ENCODE measurements at places on chromosomes 5 and 9.

- no peak for DNase-seq
Observed at GRCh38 chr9:138015021-138015829, 137.6 kb downstream of the CACNA1B start.

GRCh38 chr5:133387091-133387490, 225.2 kb downstream of the FSTL4 start:
- no peak for DNase-seq

GRCh38 chr5:134451936-134452505, 40.3 kb upstream of the CDKN2AIPNL start:
- peak; percentile 45 for DNase-seq

DNA sequence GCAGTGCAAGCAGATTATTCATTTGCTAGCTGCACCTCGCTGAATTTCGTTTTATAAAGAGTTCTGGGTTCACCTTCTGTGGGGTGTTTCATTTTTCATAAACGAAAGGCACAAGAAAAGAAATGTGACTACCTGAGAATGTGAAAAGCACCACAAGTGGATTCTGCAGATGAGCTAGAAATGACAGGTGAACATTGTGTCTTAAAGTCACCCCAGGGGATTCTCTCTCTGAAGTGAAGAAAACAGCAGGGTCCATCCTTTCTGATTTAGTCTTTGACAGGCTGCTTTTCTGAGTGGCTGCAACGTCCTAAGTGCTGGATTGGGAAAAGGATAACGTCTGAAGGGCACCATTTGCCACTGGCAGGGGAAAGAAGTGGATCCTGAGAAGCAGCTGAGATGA, 469.3 kb downstream of the SPATA31D1 start:
- no peak for DNase-seq

DNA sequence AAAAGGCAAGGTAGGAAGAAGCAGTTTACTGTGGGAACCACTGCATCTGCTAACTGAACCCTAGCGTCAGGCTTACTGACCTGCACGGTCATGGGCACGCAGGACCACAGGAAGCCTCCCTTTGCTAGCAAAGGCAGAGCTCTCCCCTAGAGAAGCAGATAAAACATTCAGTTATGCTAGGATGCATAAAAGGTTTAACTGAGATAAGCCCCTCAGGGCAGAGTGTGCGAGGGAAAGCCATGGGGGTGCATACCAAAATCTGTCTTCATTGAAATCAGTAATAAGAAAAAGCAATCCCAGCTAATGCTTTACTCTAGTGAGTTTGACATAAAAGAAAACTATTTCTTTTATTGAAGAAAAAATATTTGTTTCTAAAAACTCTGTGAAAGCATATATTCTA, 2403.7 kb upstream of the C9orf72 start:
- DNase-seq: no peak

DNA sequence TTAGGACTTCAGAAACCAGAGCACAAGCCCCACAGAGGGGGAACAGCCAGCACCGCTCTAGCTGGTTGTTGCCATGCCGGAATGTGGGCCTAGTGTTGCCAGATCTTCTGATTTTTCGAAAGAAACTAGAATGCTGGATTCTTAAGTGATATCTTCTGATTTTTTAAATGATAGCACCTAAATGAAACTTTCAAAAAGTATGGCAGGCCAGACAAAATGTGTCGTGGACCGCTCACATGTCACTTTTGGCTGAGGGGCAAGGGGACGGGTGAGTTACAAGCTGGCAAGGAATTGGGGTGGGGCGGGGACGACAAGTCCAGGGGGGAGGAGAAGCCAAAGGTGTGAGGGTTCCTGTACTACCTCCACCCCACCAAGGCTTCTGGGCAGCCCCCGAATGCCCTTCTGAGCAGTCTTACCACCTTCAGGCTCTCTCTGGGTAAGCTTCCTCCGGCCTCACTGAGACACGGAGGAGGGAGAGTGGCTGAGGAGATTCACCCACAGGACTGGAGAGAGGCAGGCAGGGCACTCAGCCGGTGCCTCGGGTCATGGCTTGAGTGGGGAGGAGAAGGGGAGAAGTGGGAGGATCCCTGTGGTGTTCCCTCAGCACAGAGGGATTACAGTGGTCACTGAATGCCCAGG, 10.3 kb downstream of the B4GALT7 start:
- no peak for DNase-seq

DNA sequence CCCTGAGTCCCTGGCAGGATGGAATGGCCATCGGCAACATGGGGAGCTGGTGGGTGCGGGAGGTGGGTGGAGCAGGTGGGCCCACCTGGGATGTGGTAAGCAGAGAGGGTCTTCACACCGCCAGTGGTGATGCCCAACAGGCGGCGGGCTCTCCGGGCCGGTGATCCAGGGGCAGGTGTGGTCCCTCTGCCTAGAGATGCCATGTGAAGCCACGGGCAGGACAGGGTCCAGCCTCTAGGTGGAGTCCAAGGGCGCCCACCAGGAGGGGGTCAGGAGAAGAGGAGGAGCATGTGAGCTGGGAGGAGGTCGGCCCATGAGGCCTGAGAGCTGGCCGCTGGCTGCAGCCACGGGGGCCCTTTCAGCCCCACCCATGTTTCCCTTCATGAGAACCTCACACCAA, 221.1 kb downstream of the FANCC start:
- no peak for DNase-seq

DNA sequence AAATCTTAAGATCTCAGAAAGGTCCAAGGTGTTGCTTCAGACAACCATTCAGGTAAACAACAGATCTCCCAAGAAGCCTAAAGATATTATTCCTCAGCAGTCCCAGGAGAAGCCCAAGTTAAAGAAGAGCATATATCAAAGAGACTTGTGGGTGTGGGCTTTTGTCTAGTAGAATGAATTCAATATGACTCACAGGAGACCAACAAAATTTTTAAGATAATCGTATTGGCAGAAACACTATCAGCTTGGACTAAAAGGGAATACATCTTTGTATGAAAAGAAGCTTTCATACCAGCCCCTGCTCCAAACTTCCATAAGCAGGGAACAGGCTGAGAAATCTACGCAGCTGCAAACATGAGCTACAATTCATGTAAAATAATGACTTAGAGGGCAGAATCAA, 10.2 kb downstream of the CTNNAL1 start:
- no peak for DNase-seq

- DNase-seq: no peak
Observed at GRCh38 chr5:11496137-11496719, 408.0 kb downstream of the CTNND2 start.

GRCh38 chr9:95105519-95106287, 211.8 kb downstream of the FANCC start:
- DNase-seq: no peak

- DNase-seq: no peak
Observed at GRCh38 chr5:178769617-178770260, 39.3 kb upstream of the ZNF354A start.

- DNase-seq: no peak
Observed at GRCh38 chr5:156328766-156329165, 1.8 kb downstream of the SGCD start.

DNA sequence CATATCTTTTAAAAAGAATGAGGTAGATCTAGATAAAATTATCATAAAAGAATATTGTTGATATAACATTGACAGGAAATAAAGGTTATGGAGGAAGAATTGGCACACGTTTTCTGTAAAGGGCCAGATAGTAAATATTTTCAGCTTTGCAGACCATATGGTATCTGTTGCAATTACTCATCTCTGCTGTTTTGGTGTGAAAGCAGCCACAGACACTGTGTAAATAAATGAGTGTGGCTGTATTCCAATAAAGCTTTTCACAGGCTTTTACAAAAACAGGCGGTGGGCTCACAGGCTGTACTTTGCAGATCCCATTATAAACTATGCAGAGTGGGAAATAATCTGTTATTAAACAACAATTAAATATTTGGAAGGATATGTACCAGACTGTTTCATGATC, 87.4 kb downstream of the SGCD start:
- no peak for DNase-seq

DNA sequence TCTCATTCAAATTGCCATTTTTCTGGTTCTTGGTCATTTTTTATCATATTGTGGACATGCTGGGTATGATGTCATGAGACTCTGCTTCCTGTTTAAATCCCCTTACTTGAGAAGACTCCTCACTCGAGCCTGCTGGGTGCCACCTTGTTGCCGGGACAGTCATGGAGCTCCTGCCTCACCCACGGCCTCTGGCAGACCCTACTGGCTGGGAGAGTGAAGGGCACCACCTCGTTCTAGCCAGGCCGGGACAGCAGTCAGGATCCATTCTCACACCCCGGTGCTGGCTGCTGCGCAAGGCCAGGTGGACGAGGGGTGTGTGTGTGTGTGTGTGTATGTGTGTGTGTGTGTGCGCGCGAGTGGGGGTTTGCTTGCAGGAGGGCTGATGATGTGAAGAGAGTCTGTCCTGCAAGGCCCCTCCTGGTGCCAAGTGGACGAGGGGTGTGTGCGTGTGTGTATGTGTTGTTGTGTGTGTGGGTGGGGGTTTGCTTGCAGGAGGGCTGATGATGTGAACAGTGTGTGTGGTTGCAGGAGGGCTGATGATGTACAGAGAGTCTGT, 4.4 kb downstream of the CEP72 start:
- DNase-seq: no peak

DNA sequence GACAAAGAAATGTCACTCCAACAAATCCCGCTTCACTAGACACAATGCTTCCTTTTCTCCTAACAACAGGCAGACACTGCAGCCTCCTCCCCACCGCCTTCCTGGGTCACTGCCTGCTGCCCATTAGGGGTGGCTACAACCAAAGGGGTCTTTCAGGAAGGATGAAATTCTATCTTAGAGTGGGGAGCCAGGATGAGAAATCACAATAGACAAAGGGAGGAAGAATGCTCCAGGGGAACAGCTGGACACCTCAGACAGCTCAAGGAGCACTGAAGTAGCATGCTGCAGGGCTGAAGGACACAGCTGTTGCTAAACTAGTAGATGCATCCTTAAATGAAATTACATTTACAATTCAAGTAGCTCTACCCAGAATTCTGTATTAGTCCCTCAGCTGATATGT, 54.2 kb downstream of the PRELID2 start:
- DNase-seq: no peak

- DNase-seq: no peak
Observed at GRCh38 chr5:35668319-35668718, 50.7 kb downstream of the SPEF2 start.

- DNase-seq: no peak
Observed at GRCh38 chr5:138869763-138870500, 5.2 kb downstream of the LRRTM2 start.

DNA sequence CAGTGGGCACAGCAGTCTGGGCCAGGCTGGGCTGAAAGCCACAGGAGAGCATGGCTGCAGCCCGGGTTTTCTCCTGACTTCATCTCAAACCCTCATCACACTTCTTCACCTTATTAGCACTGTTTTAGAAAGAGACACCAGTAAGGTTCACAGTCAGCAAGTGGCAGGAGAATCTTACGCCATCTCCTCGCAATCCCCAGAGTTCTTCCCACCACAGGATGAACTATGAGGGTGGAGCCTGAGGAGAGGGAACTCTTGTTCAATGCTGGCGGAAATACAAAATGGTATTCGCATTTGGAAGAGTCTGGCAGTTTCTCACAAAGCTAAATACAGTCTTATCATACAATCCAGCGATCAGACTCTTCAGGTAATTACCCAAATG, 14.7 kb downstream of the BICD2 start:
- no peak for DNase-seq

GRCh38 chr5:92402045-92402444, 1018.9 kb upstream of the ARRDC3 start:
- no peak for DNase-seq

- DNase-seq: no peak
Observed at GRCh38 chr5:149616727-149617285, 35.5 kb downstream of the ARHGEF37 start.

DNA sequence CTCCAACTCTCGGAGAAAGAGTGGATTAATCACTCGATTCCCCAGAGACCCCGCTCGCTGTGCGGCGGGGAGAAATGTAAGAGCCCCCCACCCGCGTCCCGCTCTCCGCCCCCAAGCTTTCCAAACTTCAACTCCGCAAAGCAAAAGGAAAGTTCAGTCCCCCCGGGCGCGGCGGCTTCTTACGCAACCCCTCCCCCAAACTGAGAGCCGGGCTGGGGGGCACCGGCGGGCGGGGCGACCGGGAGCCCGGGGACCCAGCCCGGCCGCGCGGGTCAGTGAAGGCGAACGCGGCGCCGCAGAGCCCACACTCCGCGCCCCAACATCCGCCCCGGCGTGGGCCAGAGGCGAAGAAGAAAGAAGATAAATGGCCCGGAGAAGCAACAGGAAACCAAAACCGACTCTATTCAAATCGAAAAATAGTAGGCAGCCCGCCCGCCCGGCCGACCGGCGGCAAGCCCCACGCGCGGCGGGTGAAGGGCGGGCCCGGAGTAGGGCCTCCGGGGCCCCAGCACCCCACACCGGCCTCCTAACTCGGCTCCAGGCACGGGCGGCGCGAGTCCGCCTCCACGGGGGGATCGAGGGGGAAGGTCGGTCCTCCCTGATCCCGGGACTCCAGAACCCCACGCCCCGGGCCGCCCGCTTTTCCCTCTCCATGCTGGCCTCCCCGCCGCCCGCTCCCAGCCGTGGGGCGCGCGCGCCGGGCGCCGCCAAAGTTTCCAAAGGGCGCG, 720 bp downstream of the NOTCH1 start:
- no peak for DNase-seq

DNA sequence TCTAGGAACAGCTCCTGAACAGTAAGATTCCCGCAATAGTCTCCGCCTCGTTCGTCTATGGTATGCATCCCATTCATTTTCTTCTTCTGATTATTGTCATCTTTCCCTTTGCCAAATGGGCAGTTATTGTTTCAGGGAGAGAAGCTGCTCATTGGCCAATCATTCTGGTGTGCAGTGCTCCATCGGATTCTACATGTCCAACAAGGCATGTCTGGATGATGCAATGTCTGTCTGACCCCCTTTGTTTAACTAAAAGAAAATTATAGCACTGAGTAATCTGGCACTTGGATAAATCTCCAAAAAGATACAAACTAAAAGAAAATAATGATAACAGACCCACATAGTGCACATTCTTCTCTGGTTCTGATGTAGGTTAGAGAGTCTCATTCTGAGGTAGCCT, 515.6 kb upstream of the DMAC1 start:
- no peak for DNase-seq

GRCh38 chr5:123119334-123119986, 30.4 kb downstream of the PRDM6 start:
- DNase-seq: no peak

GRCh38 chr5:171137768-171138525, 171.1 kb upstream of the TLX3 start:
- DNase-seq: no peak

DNA sequence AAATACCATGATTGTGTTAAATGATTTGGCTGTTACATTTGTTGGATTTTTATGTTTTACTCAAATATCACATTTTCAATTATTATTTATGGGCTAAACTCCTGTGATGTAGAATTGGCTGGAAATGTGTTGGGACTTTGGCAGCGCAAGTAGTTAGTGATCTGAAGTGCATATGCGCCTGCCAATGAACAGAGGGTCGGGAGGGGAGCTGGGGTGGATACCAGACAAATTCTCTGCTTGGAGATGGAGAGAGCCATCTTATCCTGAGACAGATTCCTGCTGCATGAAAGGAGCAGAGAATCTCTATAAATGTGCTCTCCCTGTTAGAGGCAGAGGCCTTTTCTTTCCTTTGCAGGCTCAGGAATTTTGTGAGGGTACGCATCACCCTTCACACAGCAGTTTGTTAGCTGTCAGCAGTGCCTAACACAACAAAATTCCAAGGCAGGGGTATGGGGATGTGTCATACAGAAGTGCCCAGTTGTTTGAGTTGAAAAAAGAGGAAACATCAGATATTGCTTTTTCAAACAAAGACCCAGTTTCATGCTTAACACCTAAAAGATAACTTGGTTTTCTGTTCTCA, 489.1 kb downstream of the CSNK1G3 start:
- no peak for DNase-seq

- no peak for DNase-seq
Observed at GRCh38 chr9:69370430-69370829, 45.4 kb downstream of the ENTREP1 start.

Measured in T1000 (cell line).